Activated CD8-positive, alpha-beta memory T cell treated with anti-CD3 and anti-CD28 coated beads for 24 hours (primary cell): ENCODE measurements at places on chromosomes 2 and 18.

DNA sequence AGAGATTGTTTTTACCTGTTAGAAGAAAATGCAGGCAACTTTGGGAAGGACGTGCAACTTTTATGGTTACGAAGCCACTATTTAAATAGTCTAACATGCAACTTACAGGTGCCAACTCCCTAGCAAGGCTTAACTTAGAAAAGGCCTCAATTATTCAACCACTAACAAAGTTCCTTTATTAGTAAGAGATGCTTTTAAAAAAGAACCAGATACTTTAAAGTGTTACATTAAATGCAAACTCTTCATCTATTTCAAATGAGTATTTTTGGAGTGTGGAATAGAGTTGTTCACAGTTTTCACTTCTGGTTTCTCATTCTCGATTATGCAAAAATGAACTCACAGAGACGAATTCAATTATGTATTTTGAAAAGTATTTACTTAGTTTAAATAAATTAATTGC, 51.7 kb downstream of the PELI1 start:
- no peak for DNase-seq

DNA sequence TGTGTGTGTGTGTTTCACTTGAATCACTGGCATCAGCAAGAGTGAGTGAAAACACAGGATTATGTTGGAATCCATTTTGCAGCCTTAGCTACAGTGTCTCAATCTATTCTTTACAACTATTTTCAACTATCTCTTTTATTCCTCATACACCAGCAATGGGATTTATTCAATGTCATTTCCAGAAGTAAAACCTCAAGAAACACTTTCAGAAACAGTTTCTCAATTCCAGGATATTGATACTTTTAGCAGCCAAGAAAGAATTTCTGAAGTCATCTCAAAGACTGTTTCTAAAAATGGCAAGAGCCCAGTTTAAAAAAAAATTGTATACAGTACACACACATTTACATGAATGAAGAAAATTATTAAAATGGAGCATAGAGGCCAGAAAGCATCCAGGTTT, 171.6 kb downstream of the FIGN start:
- no peak for DNase-seq

DNA sequence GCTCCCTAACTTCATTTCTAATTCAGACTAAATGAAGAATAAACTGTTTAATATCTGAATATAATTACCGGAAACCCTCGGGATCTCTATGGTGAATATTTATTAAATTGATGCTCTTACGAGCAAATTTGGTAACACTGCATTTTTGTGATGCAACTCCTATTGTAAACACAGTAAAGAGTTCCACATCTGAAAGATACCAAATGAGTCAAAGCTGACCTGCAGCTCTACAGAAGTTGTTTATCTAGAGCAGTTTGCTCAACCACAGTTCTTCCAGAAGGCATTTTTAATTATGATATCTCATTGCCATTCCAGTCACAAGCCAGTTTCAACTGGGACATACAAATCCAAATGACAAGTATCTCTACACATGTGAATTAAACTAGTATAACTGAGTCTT, 129.7 kb downstream of the PKP4 start:
- no peak for DNase-seq

GRCh38 chr2:67240507-67240906, 156.6 kb upstream of the ETAA1 start:
- DNase-seq = no peak

DNA sequence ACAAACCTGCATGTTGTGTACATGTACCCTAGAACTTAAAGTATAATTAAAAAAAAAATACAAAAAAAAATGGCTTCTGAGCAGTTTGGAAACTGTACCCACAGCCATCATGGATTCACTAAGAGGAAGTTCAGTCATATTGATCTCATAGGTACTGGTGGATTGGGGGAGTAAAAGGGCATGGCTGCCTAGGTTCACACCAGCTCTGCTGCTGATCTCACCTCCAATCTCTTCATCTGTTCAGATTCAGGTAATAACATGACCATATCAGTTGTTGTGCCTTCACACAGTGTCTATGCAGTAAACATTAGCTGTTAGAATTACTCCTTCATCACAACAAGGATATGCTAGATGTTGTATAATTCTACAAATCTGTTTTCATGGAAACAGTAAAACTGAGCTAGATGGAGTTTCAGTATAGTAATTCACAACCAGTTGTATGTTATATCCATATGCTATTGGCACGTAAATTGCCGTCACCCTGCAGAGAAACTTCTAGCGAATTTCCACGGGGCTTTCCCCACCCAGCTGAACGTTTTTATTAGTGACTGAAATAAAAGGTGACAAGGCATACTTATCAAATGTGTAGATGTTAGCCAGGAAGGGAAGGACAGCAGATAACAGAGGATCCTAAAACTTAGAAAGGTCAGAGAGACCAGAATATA, 59.3 kb upstream of the ITM2C start:
- DNase-seq = no peak

- no peak for DNase-seq
Measured at GRCh38 chr2:71665168-71666093, 212.1 kb downstream of the DYSF start.

GRCh38 chr2:234422273-234422732, 74.6 kb downstream of the ARL4C start:
- no peak for DNase-seq

DNA sequence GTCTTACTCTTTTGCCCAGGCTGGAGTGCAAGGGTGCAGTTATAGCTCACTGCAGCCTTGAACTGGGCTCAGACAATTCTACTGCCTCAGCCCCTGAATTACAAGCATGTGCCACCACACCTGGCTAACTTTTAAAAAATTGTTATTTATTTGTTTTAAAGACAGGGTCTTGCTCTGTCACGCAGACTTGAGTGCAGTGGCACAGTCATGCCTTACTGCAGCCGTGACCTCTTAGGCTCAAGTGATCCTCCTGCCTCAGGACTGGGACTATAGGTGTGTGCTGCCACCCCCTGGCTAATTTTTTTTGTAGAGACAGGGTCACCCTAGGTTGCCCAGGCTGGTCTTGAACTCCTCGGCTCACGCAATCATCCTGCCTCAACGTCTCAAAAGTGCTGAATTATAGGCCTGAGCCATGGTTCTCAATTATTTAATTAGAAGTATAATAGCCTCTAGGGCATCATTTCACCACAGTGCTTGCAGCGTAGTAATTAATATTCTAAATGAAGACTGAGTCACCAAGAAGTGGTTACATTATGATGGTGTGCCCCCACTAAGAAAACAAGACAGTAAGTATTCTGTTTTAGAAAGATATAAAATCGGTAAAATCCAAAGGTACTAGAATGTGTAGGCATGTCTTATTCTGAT, 69.6 kb downstream of the EML4 start:
- peak; percentile 65 for DNase-seq

- no peak for DNase-seq
Measured at GRCh38 chr2:67459761-67460160, 62.6 kb downstream of the ETAA1 start.

GRCh38 chr2:1632002-1632348, 112.3 kb downstream of the PXDN start:
- no peak for DNase-seq

- DNase-seq = no peak
Measured at GRCh38 chr18:75837316-75837715, 409.8 kb upstream of the SMIM21 start.

DNA sequence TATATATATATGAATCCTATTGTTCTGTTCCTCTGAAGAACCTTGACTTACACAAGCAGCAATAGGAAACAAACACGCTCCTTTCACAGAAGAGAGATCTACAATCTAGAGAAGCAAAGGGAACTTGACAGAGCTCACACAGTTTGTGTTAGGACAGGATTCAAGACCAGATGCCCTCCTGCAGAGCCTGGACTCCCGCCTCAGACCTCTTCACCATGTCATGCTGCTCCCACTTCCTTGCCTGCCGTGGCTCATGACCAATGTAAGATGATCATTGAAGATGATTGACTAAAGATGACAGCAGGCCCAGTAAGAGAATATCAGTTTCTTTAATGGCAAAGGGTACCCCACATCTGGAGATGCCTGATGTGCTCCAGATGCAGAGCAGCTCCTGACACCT, 111.2 kb upstream of the AGAP1 start:
- no peak for DNase-seq

DNA sequence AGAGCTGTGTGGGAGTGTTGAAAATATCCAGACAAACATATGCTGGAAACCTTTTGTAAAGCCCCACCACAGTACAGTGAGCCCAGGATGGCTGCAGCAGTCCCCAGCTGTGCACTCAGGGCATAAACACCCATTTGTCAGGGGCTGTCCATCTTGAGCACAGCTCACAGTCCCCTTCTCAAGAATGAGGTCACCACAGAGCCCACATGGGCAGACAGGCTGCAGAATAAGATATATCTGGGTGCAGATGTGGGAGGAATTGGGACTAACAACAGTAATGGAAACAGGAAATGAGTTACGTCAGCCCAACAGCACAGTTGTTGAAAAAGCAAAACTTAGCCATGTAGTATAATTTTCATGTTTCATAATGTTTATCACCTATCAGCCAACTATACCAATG, 219.6 kb downstream of the ETAA1 start:
- no peak for DNase-seq

- DNase-seq = no peak
Measured at GRCh38 chr2:193409951-193410350, 1215.2 kb upstream of the TMEFF2 start.

DNA sequence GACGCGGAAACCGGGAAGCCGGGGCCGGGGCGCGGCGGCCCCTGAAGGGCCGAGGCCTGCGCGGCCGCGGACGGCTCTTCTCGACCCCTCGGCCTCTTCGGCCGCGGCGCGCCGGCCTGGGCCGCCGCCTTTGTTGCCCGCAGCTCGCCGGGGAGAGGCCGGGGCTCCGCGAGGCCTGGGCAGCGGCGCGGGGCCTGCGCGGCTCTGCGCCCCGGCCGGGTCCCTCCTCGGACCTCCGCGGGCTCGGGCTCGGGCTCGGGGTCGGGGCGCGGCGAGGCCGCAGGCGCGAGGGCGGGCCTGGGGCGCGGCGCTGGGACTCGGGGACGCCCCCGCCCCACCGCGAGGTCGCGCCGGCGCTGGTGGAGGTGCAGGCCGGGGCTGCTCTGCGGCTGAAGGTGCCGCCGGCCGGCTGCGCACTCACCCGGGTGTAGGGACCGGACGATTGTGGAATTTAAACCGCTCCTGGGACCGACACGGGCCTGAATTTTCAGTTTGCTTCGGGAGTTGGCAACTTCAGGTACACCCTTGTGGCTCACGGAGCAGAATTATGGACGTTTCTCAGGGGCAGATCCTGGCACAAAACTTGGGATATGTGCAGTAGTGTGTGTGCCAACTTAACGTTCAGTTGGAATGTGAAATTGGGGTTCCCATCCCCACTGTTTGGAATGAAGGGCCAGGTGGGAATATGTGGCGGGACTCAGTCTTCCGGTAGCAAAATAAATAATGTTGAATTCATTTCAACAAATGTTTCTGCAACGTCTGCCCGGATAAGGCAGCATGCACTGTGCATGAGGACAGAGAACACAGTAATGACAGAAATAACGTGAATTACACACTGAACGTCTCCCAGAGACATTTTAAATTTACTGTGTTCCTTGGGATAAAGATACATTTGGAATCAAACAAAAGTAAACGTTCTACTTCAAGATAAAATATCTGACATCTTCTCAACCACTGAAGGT, 787 bp downstream of the SOCS6 start:
- no peak for DNase-seq

GRCh38 chr2:189328848-189329245, 112.4 kb upstream of the WDR75 start:
- no peak for DNase-seq

DNA sequence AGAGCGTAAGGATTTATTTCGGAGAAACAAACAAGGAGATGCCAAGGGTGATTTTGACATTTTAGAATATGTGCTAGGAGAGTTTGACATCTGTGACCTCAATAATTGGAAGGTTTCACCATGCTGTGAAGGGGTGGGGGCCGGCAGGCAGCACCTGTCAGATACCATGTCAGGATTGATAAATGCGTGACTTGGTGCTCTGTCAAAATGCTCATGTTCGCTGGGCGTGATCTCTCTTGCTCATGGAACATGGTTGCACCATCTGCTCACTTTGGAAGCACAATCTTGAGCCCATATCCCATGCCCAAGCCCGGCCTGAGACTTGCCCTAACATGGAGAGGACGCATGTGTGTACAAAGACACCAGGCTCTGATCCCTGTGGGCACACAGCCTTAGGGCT, 347.6 kb downstream of the RNF144A start:
- DNase-seq = no peak

- no peak for DNase-seq
Measured at GRCh38 chr2:169771612-169772011, 27.1 kb upstream of the SSB start.

DNA sequence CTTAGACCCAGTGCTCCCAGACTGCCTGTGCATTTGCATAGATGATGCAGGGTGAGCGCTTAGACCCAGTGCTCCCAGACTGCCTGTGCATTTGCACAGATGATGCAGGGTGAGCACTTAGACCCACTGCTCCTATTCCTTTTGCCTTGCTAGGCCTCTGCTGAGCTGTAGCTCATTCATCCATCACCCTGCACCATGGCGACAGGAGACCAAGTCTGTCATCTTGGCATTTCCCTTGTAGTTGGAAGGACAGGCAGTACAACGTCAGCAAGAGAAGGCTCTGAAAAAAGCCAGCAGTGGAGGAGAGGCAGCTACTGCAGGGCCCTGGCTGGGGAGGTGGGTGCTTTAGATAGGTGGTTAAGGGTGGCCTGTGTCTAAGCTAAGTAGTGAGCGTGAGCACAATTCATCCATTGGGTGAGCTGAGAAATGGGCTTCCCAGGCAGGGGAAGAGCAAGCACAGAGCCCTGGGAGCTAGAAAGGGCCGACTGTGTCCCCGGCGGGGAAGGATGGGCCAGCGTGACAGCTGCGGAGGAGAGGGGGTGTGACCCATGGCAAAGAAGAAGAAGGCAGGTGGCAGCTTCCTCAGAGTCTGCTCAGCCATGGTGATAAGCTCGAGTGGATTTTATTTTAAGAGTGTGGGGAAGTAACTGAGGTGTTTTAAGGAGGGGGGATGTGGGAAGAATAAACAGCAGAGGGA, 108.8 kb downstream of the LPIN1 start:
- DNase-seq = no peak

GRCh38 chr2:22521620-22522019, 863.4 kb upstream of the KLHL29 start:
- no peak for DNase-seq

GRCh38 chr2:217681791-217682190, 321.0 kb downstream of the TNS1 start:
- no peak for DNase-seq

GRCh38 chr18:21449367-21450290, 150.9 kb downstream of the ESCO1 start:
- no peak for DNase-seq

- DNase-seq = no peak
Measured at GRCh38 chr2:150710041-150710440, 222.6 kb upstream of the RND3 start.
